ENCODE measurements at places on chromosomes 13 and 19.
A peak's percentile ranks its signal among the peaks of the same experiment; 100 is the strongest.

- DNase-seq: peak; percentile 38
Observed at GRCh38 chr19:3034656-3035541, 5.8 kb upstream of the TLE2 start.

- no peak for DNase-seq
Observed at GRCh38 chr13:20669162-20669561, 34.3 kb upstream of the IL17D start.

GRCh38 chr13:74073274-74073673 is 60.9 kb downstream of the KLF12 start:
- no peak for DNase-seq

GRCh38 chr19:3980353-3981251 is 4.7 kb downstream of the EEF2 start:
- DNase-seq: no peak

DNA sequence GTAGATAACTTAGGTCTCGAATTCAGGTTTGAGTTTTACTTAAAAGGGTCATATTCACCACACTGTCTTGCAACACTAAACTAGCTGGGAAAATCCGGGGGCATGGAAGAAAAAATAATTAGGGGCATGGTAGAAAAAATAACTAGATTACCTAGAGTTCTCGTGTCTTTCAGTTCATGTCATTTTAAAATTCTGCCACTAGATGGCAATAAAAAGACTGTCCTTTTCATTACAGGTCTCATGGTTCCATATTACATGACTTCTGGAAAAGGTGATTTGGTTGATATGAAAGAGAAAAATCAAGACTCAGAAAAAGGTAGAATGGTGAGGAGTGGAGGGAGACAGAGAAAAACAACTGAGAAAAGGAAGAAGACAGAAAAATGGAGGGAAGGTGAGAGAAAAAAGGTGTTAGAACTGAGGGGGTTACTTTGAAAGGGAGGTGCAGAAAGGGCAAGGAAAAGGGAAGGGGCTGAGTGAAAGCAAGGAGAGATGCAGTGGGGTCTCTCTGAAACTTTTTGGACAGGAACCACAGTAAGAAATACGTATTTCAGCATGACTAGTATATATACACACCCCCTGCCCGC is 299.0 kb downstream of the KLF12 start:
- DNase-seq: no peak

DNA sequence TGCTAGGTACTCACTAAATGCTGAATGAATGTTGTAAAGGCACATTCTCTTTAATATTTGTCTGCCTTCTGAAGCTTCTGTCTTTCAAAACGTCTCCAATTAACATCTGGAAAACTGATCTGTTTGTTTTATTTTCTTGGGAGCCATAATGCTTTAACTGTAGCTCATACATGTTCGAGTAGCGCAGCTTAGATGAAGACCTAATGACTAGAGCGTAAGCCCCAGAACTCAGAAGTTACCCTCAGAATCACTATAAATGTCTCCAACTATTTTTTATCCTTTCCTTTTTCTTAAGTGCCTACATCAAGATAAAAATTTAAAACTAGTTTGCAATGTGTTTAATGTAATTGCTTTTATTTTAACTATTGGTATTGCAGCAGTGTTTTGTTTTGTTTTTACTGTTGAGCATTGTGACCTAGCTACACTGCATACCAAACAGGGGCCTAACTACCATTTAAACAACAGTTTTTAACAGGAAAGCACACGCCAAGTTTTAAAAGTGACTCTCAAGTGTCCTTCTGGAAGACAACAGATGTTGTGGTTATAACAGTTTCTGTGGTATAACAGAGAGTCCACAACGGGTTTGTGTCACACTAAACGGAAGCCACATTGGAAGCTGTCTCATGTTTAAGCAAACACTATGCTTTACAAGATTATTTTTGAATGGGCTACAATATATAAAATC is 42.0 kb downstream of the MRPL57 start:
- no peak for DNase-seq

DNA sequence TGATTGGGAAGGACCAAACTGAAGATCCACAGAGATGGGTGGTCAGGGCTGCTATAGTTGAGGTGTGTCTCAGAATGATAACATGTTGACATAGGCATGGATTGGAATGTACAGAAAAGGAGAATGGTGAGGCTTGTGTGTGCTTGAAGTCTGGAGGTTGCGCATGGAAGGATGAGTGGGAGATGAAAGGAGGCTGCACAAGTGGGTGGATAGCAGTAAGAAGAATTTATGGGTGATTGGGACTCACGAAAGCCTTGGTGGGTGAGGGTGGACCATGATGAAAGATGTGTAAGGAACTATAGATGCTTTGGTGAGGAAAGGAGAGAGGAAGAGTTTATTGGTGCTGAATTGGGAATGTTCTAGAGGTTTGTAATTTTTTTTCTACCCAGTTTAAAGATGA is 1287.7 kb downstream of the UQCRFS1 start:
- DNase-seq: no peak

- DNase-seq: no peak
Observed at GRCh38 chr13:109985871-109986450, 199.6 kb upstream of the IRS2 start.

GRCh38 chr13:78465250-78465649 is 138.1 kb downstream of the POU4F1 start:
- DNase-seq: no peak

DNA sequence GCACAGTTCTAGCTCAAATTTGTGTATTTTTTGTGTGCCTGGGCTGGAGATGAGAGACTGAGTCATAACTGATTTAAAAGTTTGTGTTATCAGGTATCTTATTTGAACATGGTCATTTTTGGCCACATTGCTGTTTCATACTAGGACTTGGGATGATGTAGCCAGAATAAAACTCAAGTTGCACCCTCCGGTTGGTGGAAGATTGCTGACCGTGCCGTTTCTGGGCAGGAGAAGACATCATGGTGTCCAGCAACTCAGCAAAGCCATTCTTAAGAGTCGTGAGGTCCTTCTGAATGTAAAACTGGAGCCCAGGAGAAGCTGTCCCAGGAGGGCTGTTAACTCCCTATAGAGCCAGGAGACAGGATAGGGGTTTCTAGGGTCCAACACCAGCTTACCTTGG is 7.6 kb downstream of the CEBPG start:
- DNase-seq: no peak

DNA sequence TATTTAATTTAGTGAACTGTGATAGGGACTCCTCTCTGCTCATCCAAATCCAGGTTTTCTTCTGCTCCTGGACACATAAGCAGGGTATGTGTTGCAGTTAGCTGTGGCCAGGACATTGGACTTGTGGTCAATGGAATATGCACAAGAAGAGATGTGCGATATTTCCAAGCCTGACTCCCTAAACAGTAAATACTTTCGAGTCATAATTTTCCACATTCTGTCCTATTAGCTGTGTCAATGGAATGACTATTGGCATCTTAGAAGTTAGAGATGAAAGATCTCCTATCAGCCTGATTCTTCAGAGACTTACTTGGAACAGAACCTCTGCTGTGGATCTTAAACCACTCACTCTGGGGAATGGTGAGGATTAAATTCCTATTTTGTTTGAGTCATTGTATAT is 771.0 kb downstream of the EFNB2 start:
- no peak for DNase-seq

- no peak for DNase-seq
Observed at GRCh38 chr19:54548806-54549205, 24.8 kb upstream of the LILRA2 start.

DNA sequence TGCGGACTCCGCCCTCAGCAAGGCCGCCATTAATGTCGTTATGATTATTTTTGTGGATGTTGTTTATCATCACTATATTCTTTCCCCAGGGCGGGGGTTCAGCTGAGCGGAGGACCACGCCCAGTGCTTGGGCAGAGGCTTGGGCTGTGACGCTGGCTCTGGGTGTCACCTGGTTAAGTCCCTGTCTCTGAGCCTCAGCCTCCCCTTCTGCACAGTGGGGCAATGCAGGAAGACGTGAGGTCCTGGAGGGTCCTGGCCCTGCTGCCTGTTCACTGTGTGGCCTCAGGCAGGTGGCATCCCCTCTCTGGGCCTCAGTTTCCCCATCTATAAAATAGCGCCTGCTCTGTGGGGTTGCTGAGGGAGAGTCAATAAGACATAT is 32.5 kb downstream of the NFIC start:
- DNase-seq: no peak

DNA sequence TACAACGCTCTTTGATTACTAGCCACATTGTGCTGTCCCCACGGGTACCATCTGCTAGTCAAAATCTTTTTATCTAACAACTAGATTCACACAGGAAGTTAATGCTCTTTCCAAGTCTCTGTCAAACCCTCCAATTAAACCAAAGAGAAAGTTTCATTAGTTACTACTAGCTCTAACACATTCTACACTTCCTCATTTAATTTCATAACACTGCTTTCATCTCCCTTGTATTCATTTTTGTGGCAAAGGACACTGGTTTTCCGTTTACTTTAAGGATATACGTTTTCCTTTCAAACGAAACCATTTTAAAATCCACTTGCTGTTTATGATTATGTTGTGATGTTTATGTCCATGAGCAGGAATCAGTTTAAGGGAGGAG is 5.3 kb downstream of the DYRK1B start:
- no peak for DNase-seq

GRCh38 chr13:84870190-84870589 is 929.0 kb downstream of the SLITRK6 start:
- DNase-seq: no peak

Data from activated CD4-positive, alpha-beta T cell treated with anti-CD3 and anti-CD28 coated beads for 24 hours (primary cell).